ENCODE measurements at places on chromosomes 7 and 10. TPM values are rescaled to one million over a fixed set of nuclear protein-coding genes. Genes with fewer than 3 reads are reported as not detected.

- no peak for DNase-seq
These were observed 13.4 kb upstream of the ARL4A start for GRCh38 chr7:12674053-12674452.

DNA sequence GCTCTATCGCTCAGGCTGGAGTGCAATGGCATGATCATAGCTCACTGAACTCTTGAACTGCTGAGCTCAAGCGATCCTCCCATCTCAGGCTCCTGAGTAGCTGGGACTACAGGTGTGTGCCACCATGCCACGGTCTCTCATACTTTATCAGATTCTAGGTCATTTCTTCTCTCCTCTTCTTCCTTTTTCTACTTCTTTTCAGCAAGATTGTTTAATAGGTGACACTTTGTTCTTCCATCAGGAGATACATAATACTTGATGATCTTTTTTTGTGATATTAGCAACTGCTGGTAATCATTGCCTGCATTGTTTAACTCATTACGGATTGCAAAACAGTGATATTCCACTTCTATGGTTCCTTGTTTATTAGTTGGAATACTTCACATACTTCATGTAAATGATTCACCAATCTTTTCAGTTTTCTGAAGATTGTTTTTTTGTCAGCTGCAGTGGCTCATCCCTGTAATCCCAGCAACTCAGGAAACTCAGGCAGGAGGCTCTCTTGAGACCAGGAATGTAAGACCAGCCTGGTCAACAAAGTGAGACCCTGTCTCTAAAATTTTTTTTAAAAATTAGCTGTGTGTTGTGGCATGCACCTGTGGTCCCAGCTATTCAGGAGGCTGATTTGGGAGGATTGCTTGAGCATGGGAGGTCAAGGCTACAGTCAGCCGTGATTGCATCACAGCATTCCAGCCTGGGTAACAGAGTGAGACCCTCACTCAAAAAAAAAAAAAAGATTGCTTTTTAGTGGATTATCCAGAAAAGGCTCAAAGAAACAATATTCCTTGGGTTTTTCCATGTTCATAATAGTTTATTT is 36.2 kb upstream of the CHST3 start:
- DNase-seq, result peak; percentile 42

Gene TAS2R39
- total RNA-seq, result not detected

Gene PDE6C
- total RNA-seq, result not detected

Data from fibroblast of lung (primary cell).